PC-3 (cell line): ENCODE measurements at places on chromosomes 6 and 20. TPM values are rescaled to one million over a fixed set of nuclear protein-coding genes. Genes with fewer than 3 reads are reported as not detected.

Gene KIF16B
- 11.1 and 12.7 TPM in 2 replicates for total RNA-seq

Gene FOXO3
- total RNA-seq, result 12.8 and 19.9 TPM in 2 replicates

Gene F13A1
- total RNA-seq, result not detected in 2 replicates

- no peak for DNase-seq
These were observed 69.3 kb downstream of the FAM229B start for GRCh38 chr6:112156668-112157067.

GRCh38 chr6:170010665-170011203 lies 259.3 kb downstream of the ERMARD start:
- no peak for DNase-seq

GRCh38 chr20:23455639-23456038 lies 3.0 kb upstream of the CST11 start:
- no peak for DNase-seq

Gene BEND6
- total RNA-seq, result 0.58 and 1.3 TPM in 2 replicates

- peak; percentile 32 for DNase-seq
These were observed 187.8 kb downstream of the SASH1 start for GRCh38 chr6:148530394-148530953.

Gene NT5E
- 9.0 and 15.8 TPM in 2 replicates for total RNA-seq

Gene RAB22A
- 47.4 and 55.0 TPM in 2 replicates for total RNA-seq

- DNase-seq, result peak; percentile 19
These were observed 509.9 kb upstream of the POU3F2 start for GRCh38 chr6:98324446-98324845.

Gene HDGFL1
- not detected in 2 replicates for total RNA-seq

- DNase-seq, result no peak
These were observed 143.2 kb upstream of the MLN start for GRCh38 chr6:33947047-33947446.

DNA sequence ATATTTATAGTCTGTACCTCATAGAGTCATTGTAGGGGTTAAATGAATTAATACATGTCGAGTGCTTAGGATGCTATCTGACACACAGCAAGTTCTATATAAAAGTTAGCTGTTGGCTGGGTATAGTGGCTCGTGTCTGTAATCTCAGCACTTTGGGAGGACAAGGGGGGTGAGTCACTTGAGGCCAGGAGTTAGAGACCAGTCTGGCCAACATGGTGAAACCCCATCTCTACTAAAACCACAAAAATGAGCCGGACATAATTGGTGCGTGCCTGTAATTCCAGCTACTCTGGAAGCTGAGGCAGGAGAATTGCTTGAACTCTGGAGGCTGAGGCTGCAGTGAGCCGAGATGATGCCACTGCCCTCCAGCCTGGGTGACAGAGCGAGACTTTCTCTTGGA lies 222.9 kb downstream of the UBE3D start:
- no peak for DNase-seq

- DNase-seq, result no peak
These were observed 180.5 kb upstream of the OPRM1 start for GRCh38 chr6:153858529-153858928.

DNA sequence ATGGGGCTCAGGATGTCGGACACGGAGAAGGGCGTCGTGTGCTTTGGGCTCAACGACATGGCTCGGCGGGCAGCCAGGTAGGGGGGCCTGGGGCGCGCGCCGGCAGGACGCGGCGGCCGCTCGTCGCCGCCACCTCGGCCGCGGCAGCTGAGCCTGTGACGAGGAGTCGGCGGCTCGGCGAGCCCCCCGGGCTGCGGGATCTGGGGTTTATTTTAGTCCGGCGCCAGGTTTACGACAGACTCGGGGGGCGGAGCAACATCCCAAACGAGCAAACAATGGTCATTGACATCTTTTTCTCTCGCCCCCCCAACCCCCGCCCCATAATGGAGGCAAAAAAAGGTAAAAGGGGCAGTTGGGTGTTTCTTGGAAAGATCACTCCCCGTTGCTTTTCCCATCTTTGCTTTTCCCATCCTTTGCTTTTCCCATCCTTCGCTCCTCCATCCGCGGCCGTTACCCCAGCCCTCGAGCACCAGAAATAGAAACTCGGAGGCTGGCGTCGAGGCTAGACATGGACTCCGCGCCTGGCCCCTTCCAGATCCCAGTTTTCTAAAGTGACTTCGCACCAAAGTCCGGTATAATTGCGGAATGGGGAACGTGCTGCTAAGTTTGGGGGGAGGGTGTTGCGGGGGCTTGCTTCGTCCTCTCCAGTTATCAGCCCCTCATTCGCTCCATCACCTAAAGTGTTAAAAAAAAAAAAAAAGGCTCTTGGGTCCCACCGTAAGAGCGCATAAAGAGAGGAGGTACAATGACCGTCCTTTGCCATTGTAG lies at the start of gene NKX2-4:
NKX2-4 (minus strand) TSS at position 186 of the 768 bp plus-strand sequence; CDS start at position 59, 127 bp downstream.
- no peak for DNase-seq

- DNase-seq, result peak; percentile 85
These were observed 31.3 kb upstream of the ZSCAN23 start for GRCh38 chr6:28474441-28475219.

DNA sequence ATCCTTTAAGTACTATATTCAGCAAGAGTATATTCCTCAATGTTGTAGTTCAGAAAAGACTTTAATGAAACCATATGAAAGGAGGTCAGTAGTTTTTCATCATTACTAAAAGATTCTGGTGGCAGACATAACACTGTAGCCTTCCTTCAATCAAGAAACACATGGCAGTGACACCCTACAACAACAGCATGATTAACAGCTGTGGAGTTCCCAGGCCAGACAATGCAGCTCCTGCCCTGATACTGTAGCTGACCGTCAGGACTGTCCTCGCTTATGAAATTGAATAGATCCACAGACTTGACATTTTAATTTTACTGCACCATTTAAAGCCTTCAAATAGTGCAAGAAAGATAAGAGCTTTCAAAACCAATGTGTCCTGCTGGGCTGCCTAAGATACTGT lies 43.6 kb downstream of the USP45 start:
- DNase-seq, result no peak

DNA sequence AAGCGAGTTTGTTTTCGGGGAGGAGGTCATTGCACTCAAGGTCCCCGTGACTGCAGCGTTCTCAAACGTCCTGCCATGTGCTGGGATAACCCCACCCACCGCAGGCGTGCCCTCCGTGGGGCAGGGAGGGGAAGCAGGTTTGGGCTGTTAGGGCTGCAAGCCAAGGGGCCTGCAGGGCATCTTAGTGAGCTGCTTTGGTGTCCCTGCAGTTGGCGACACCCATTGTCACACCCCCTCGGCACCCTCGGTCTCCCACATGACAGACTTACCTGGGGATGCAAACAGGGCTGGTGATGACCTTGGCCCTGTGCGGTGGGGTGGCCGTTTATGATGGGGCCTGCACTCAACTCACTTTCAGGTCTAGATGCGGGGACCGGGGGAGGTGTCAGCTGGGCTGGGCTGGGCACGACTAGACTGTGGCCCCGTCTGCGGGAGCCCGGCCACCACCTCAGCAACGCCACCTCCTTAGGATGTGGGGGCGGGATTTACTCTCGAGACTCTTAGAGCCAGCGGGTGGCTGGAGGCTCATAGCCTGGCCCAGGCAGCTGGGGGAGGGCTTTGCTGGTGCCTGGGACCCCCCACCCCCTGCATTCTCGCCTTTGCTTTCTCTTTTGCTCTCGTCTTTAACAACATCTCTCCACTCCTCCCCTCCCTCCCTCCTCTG lies 6.5 kb upstream of the GATA5 start:
- DNase-seq, result peak; percentile 24

DNA sequence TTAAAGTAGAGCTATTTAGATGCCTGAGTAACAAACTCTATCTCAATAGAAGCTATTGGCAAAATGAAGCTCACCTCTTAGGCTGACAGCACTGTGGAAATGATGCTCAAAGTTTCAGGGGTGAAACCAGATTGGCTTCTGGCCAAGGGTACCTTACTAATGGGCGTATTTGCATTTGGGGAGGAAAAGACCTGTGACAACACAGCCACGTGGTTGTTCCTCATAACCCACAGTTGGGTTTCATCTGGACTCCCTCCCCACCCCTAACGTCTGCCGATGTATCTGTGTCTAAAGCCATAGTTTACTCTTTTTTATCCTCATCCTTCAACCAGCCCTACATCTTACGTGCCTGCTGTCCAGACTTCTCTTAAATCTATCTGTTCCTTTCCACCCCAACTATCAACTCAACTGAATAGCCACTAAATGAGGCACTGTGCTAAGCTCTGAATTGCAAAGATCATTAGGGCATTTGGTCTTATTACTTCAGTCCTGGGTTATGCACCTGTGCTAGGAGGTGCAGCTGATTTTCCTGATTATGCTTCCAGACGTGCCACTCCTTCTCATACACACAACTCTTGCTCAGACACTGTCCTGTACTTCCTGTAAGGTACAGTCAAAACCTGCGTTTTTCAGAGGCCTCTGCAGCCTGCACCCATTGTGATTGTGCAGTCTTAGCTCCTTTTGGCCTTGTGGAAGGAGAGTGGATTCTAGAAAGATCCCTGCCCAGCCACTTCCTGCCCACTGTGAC lies 80.6 kb upstream of the ARMC2 start:
- no peak for DNase-seq

DNA sequence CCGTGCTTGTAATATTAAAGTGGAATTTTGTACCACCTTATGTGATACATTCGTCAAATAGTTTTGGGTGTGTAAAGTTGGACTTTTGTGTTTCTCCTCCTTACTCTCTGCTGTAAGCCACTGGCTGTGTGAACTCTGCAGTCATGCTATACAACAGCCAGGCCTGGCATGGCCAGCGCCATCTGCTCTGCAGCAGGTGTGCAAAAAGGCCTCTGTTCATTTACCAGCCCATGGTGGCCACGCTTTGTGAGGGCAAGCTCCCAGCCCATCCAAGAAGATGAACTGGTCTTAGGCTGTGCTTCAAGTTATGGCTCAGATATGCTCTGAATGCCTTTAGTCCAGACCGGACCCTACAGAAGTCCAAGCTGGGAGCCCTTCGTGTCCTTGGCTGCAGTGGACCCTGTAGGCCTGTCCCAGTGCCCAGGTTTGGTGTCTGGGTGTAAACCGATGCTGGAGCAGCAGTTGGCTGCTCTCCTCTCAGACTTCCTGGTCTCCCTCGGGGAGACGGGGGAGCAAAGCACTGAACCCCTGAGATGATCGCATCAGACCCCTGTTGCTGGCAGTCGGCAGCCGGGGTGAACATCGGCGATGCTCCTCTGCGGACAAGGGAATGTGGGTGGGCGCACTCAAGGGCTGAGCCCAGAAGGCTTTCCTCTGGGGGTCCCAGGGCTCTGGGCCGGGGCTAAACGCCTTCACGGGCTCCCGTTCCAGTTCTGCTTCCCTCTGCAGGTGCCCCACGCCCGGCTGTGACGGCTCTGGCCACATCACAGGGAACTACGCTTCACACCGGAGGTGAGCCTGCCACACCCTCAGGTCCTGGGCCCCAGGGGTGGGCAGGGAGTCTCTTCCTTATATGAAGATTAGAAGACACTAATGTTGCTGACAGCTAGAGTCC lies 28.6 kb upstream of the PCMTD2 start:
- DNase-seq, result no peak

Gene DDR1
- 108 and 144 TPM in 2 replicates for total RNA-seq

Gene MLIP
- total RNA-seq, result not detected in 2 replicates

GRCh38 chr6:130032758-130033340 lies 14.5 kb downstream of the L3MBTL3 start:
- no peak for DNase-seq

- DNase-seq, result peak; percentile 41
These were observed 256.8 kb downstream of the SYNE1 start for GRCh38 chr6:152380351-152380767.

GRCh38 chr6:38968702-38969149 lies 79.9 kb upstream of the GLP1R start:
- DNase-seq, result no peak

DNA sequence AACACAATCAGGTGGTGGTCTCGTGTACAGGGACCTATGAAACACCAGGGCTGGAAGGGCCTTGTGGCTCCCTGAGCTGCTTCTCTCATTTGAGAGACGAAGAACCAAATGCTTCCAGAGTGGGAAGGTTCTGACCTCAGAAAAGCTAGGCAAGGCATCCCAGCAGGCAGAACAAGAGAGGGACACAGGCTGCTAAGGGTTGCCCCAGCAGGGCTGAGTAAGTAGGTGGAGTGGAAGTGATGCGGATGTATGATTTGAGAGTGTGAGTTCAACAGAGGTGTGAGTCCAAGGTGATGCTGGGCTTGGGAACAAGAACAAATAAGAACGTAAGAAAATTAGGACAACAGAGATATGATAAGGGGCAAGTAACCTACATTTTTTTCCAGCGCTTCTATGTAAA lies 147.8 kb downstream of the BACH2 start:
- no peak for DNase-seq

Gene HUS1B
- 3.1 and 4.2 TPM in 2 replicates for total RNA-seq

Gene ACSS1
- 2.3 and 2.4 TPM in 2 replicates for total RNA-seq

GRCh38 chr6:46918806-46919205 lies 2.9 kb downstream of the ADGRF5 start:
- no peak for DNase-seq

DNA sequence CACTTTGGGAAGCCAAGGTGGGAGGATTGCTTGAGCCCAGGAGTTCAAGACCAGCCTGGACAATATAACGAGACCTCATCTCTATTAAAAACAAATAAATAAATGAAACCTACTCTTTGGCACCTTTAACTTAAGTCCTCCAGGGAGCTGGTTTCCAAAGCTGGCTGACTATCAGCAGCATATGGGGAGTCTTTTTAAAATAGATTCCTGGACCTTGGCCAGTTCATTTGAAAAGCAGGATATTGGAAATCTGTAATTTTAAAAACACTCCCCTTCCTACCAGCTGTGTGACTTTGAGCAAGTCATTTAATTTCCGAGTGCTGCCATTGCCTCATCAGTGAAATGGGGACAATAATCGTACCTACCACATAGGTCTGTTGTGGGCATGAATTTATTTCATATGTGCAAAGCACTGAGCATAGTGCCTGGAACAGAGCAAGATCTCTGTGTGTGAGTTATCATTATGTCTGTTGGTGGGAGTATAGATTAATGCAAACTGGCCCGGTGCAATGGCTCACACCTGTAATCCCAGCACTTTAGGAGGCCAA lies 40.9 kb upstream of the PTPN1 start:
- no peak for DNase-seq
